ENCODE measurements at places on chromosomes 7 and 10.

DNA sequence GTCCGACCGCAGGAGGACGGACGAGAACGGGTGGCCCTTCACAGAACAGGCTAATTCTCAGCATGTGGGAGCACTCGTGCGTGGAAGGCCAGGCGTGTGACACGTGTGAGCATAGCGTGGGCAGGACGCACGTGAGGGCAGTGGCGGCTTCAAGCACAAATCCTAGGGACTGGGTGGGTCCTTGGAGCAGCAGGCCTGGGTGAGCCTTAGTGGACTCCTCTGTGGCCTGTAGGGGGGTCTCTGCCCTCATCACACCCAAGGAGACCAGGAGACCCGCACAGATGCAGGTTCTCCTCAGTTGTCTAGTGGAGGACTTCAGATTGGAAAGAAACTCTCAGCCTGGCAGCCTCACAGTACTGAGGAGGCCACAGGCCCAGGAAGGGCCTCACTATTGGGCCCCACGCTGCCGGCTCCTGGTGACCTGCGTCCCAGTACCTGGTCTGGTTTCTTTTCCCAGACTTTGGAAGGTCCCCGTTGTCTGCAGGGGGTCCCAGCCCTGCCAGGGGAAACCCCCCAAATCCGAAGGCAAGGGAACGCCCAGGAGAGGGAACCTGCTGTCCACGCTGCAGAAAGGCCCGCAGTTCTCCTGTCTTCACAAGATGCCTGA lies 49.1 kb upstream of the FAM20C start:
- DNase-seq, result no peak

- DNase-seq, result no peak
Measured at GRCh38 chr7:92973974-92974373, 137.6 kb upstream of the CDK6 start.

- no peak for DNase-seq
Measured at GRCh38 chr10:88107296-88108097, 244.1 kb downstream of the PTEN start.

DNA sequence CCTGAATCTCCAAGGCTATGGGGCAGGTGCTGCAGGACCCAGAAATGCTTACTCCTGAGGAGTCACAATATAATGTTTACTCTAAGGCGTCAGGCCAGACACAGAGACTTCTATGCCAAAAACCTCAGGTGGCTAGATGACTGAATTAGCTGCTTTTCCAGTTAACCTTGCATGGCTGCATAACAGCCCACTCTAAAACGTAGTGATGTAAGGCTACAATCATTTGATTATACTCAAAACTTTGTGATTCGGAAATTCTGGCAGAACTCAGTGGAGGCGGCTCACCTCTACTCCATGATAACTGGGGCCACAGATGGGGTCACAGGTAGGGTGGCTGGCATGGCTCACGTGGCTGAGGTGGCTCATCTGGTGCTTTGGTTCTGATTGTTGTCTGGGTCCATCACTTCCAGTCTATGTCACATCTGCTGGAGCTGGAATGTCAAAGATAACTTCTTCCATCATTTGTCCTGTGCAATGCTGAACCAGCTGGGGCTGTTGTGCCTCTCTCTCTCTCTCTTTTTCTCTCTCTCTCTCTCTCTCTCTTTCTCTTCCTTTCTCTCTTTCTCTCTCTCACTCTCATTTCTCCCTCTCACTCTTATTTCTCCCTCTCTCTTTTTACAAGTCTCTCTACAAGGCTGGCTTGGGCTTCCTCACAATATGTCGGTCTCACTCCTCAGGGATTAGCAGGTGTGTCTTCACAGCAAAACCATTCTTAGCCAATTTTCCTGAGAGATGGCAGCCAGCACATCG lies 11.8 kb downstream of the TMEM72 start:
- DNase-seq, result no peak

GRCh38 chr10:93495654-93496321 lies 624 bp upstream of the CEP55 start:
- DNase-seq, result peak; percentile 6

DNA sequence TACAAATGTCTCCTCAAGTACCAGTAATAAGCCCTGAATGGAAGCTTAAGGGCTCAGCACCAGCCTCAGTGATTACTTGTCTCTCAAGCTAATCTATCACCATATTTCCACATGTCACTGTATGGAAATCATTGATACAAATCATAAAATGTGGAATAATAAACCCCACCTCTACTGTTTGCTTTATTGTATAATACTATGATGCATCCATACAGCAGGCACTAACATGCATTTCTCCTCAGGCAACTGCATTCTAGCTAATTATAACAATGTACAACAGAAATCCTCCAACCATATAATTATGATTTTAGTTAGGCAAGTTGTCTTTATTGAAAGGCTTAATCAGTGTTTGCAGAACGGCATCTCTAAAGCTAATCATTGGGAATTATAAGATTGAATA lies 26.2 kb downstream of the CRPPA start:
- DNase-seq, result no peak

DNA sequence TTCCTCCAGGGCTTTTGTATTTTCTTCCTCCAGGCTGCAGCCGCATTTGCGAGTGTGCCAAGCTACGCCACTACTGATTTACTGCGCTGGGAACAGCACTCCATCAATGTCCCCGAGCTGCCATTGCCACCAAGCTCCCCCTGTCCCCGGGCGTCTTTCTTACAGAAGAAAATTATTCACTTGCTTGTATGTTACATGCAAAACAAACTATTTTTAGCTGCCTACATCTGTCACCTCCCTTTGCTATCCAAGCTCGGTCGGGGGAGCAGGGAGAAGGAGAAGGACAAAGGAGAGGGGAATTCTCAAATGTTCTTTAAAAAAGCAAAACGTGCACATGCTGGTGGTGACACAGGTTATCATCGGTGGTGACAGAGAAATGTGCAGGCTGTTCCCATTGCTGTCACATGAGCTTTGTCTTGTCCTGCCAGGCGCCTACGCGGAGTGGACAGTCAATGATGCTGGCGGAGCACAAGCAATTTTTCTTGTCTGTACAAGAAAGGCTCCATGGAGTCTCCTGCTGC lies 93.1 kb downstream of the ADARB2 start:
- no peak for DNase-seq

GRCh38 chr10:28985137-28985885 lies 303.6 kb upstream of the LYZL1 start:
- DNase-seq, result no peak

DNA sequence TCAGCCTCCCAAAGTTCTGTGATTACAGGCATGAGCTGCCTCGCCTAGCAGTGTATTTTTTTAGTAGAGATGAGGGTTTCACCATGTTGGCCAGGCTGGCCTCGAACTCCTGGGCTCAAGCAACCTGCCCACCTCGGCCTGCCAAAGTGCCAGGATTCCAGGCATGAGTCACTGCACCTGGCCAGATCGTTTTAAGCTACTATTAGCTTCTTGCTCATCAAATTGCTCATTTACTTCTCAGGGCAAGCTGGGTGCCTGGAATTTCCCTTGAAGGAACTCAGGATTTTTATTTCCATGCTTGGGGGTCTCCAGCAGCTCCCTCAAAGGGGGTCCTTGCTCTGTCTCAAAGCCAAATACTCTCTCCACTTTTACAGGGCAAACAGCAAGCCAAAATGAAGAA lies 798.0 kb upstream of the AUTS2 start:
- no peak for DNase-seq

DNA sequence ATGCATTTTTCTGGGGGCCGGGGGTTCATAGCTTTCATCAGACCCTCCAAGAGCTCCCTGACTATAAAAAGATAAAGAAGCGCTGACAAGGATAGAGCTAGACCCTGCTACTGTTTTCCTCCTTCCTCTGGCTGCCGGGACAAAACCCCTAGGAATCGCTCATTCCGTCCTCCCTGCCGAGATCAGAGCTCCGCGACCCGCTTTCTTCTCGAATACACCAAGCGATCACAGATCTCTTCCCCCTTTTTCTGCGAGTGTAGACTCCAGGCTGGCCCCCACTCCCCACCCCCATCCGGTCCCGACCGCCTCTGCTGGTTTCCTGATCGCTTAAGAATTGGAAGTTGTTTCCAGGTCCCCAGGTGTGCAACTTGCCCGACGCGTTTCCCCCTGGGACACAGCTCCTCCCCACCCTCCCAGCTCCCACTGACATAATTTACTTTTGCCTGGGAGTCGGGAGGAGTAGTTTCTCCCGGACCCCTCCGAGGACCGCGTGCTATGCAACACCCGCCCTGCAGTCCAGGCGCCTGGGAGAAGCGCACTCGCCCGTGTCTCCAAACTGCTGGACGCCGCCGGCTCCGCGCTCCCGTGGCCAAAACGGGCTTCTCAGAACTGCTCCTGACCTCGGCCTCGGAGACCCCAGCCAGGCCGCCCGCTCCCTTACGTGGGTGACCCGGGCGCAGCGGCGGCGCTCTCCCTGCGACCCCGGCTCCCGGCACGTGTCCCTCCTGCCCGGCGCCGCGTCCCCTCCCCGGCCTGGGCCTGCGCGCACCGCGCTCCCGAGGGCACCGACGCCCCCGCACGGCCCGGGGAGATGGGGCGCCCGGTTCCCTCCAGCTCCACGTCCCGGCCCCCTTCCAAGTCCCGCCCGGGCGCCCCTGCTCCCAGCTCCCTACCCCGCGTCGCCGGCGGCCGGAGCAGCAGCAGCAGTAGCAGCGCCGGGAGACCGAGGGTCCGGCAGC lies 552 bp downstream of the IL15RA start:
- DNase-seq, result peak; percentile 22

- no peak for DNase-seq
Measured at GRCh38 chr7:50406935-50407334, 43.2 kb downstream of the FIGNL1 start.

- DNase-seq, result no peak
Measured at GRCh38 chr7:100166970-100167911, 1.2 kb downstream of the GAL3ST4 start.

DNA sequence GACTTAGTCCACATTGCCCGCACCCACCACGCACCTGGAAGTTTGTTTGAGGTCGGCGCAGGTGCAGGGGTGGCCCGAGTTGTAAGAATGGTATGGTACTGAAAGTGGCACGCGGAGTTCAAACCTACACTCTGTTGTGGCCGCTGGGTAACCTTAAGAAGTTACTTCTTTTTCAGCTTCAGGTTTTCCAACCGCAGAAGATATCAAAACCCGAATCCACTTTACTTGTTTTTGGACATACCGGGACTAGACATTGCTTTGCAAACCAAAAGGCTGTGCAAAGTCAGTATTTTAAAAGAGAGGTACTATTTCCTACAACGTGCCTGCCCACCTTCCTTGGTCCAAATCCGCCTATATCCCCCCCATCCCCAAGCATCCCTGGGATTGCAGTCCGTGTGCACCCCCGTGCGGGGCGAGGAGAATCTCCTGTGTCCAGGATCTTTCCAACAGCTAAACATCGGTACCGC lies 1.0 kb downstream of the IGFBP3 start:
- no peak for DNase-seq

DNA sequence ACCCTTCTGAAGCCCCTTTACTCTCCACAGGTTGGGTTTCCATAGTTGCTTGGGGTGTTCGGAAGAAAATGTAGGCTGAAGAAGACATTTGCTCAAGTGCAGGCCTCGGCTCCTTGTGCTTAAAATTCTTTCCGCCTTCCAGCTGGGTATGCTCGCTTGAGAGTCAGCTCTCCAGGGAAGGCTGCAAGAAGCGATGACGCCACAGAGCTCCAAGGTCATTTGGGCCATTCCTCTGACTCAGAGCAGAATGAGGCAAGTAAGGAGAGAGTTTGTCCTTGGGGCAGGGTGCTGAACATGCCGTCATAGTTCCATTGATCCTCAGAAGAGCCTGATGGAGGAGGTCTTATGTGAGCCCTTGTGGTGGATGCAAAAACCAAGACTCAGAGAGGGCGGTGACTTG lies 27.4 kb upstream of the HSPA12A start:
- no peak for DNase-seq

GRCh38 chr10:69951658-69952057 lies 101.0 kb upstream of the MACROH2A2 start:
- no peak for DNase-seq

GRCh38 chr7:96676919-96677318 lies 32.7 kb downstream of the SEM1 start:
- DNase-seq, result no peak

- no peak for DNase-seq
Measured at GRCh38 chr10:70260734-70261133, 23.1 kb downstream of the NPFFR1 start.

- DNase-seq, result no peak
Measured at GRCh38 chr7:129529643-129530042, 27.3 kb downstream of the SMKR1 start.

- DNase-seq, result no peak
Measured at GRCh38 chr10:126536656-126537055, 133.8 kb downstream of the C10orf90 start.

- no peak for DNase-seq
Measured at GRCh38 chr7:101163279-101164070, 1.9 kb downstream of the VGF start.

- no peak for DNase-seq
Measured at GRCh38 chr7:31003721-31004120, 40.0 kb downstream of the GHRHR start.

DNA sequence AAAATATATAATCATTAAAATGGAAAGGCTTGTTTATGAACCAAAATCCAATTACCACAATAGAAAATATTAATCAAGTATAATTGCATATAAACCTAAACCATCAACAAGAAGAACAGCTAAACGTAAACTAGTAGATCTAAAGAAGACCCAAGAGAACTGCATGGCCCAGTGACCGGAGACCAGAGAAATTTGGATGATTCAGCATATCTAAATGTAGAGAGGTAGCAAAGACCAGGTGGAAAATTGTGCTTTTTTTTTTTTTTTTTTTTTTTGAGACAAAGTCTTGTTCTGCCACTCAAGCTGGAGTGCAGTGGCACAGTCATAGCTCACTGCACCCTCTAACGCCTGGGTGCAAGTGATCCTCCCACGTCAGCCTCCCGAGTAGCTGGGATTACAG lies 207.2 kb upstream of the SEMA3E start:
- DNase-seq, result no peak

DNA sequence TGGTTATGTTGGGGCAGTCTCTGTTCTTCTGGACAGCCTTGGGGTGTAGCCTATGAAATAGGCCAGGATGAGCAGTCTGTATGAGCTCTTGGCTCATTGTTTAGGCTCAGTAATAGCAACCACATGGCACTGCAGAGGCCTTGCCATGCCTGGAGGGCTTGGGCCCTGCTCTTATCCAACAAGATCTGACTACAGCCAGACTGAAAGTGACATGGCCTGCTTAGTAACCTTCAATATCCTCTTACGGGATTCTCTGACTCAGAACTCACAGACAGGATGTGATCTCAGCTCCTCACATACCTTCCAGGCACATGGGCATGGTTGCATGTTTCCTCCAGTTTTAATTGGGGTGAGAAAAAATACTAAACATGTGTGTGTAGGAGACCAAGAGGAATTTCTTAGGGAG lies 289.3 kb downstream of the PTEN start:
- no peak for DNase-seq

GRCh38 chr10:12995425-12995861 lies 6.1 kb downstream of the CCDC3 start:
- DNase-seq, result no peak

DNA sequence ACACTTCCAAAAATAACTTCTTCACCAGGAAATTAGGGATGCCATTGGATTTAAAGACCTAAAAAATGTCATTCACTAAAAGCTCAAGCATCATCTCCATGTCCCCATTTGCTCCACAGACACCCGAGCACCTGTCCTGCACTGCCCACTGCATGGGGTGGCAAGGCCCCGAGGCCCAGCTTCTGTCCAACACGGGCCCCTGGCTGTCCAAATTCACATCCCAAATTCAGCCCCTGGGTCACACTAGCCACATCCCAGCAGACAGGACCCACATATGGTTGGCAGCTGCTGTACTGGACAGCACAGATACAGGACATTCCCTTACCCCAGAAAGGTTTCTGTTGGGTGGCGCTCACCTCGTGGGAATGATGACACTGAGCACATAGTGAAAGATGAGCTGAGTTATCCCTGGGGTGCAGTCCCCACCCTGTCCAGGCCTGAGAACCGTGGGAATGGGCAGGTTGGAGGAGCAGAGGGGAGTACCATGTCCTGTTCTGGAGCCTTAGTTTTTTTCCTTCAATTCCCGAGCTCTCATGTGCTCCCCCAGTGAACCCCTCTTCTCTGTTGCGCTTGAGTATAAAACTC lies 55.3 kb downstream of the CSGALNACT2 start:
- DNase-seq, result no peak

All from activated CD4-positive, alpha-beta T cell treated with anti-CD3 and anti-CD28 coated beads, Interleukin-2, amount 50 U/mL, for 24 hours (primary cell).